ENCODE measurements at places on chromosomes 5 and 9. TPM values are rescaled to one million over a fixed set of nuclear protein-coding genes. Genes with fewer than 3 reads are reported as not detected.
A peak's percentile ranks its signal among the peaks of the same experiment; 100 is the strongest.

DNA sequence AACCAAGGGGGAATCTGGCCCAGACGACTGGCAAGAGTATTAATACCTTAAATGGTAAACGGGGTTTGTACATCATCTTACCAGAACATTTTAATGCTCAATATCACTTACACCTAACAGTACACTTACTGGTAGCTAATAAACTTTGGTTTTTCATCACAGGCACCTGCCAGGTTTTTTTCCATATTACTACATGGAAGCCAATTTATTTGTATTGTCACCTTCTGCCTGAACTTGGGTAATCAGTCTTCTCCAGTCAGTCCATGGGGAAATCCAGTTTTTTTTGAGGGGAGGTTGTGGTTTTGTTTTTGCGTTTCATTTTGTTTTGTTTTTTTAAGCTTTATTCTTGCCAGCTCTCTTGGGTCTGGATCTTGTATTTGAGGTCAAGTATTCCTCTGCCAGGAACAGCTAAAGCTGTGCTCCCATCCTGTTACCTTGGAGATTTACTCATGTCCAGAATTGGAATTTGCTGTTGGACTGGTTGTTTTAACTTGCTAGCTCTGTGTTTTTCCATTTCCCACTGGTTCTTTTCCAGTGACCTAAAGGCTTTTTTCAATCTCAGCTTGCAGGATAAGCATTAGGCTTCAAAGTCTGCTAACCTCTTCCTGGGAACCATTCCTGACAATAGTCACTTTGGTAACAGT is 11.1 kb upstream of the NADK2 start:
- no peak overlapping the region for H3K27ac ChIP-seq
- peaks cover 10% of the 10 kb centered on the region for H3K4me1 ChIP-seq
- no peak overlapping the region for H3K4me3 ChIP-seq
- H3K36me3 ChIP-seq, result no peaks in the 10 kb centered on the region

DNA sequence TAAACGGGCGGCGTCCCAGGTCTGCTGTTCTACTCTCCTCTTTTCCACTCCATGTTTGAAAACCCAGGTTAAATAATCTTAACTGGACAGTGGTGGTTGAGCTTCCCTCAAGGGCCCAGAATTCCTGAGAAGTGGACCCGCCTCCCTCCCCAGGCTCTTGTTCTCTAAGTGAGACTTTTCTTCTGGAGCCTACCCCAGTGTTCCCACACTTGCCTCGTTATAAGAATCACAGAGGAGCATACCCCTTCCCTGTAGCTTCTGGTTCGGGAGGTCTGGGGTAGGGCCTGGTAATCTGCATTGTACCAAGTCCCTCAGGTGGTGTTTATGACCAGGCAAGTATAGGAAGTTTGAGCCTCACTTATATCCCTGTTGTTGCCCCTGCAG is 12.0 kb downstream of the PSD2 start:
- H3K27me3 ChIP-seq, result no peaks in the 10 kb centered on the region
- H3K27ac ChIP-seq, result no peak overlapping the region
- H3K36me3 ChIP-seq, result no peaks in the 10 kb centered on the region
- H3K4me3 ChIP-seq, result no peak overlapping the region

ASB6 gene
- total RNA-seq, result 21.4 TPM

GRCh38 chr9:14135421-14135820 is 178.5 kb downstream of the NFIB start:
- no peaks in the 10 kb centered on the region for H3K4me1 ChIP-seq
- no peak for DNase-seq
- H3K4me3 ChIP-seq, result no peak overlapping the region
- H3K27ac ChIP-seq, result no peak overlapping the region
- no peaks in the 10 kb centered on the region for H3K36me3 ChIP-seq
- no peaks in the 10 kb centered on the region for H3K27me3 ChIP-seq

DNA sequence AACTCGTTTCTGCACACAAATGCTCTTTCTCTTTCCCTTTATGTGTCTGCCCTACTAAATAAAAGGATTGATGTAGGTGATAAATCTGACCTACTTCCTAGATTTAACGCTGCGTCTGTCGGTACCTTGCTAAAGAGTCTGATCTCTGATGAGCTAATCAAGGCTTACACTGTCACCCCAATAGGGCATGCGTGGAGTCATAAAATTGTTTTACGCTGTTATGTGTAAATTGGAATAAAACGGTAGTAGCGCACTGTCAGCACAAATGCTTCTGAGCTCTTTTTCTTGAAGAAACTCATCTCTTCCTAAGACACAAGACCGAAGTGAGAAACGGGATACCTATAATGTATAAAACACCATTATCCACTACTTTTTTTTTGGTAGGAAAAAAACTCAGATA is 2106.3 kb upstream of the WWC1 start:
- no peak overlapping the region for H3K4me3 ChIP-seq
- no peak for DNase-seq
- H3K27ac ChIP-seq, result no peak overlapping the region
- no peaks in the 10 kb centered on the region for H3K4me1 ChIP-seq
- H3K27me3 ChIP-seq, result no peaks in the 10 kb centered on the region

GRCh38 chr9:14692470-14693250 is 572 bp downstream of the ZDHHC21 start:
- DNase-seq, result no peak
- H3K36me3 ChIP-seq, result no peaks in the 10 kb centered on the region
- H3K27me3 ChIP-seq, result no peaks in the 10 kb centered on the region
- peak overlapping the region; percentile 92 for H3K4me3 ChIP-seq
- peaks cover 10% of the 10 kb centered on the region for H3K4me1 ChIP-seq
- H3K27ac ChIP-seq, result peak overlapping the region; percentile 78

- no peak overlapping the region for H3K4me3 ChIP-seq
- H3K27me3 ChIP-seq, result no peaks in the 10 kb centered on the region
- H3K36me3 ChIP-seq, result no peaks in the 10 kb centered on the region
- no peaks in the 10 kb centered on the region for H3K4me1 ChIP-seq
Measured at GRCh38 chr9:76772686-76773445, 8.6 kb downstream of the PCA3 start.

DNA sequence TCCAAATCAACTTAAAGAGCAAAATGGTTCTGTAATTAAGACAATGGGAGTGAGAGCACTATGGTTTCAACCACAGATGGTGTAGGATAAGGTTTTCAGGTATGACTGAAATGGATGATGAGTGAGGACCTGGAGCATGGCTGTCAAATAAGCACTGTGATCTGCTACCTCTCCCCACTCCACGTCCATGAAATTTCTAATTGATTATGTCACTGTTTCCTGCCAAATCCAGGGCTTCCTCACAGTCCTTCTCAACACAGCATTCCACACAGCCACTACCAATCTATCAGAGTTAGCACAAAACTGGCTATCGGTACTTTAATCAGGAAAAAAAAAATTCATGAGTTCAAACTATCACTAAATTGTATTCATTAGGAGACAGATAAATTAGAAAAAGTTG is 420.4 kb upstream of the WWC1 start:
- H3K27me3 ChIP-seq, result no peaks in the 10 kb centered on the region
- no peak for DNase-seq
- no peak overlapping the region for H3K4me3 ChIP-seq
- no peaks in the 10 kb centered on the region for H3K36me3 ChIP-seq
- H3K27ac ChIP-seq, result peak overlapping the region; percentile 20

DNA sequence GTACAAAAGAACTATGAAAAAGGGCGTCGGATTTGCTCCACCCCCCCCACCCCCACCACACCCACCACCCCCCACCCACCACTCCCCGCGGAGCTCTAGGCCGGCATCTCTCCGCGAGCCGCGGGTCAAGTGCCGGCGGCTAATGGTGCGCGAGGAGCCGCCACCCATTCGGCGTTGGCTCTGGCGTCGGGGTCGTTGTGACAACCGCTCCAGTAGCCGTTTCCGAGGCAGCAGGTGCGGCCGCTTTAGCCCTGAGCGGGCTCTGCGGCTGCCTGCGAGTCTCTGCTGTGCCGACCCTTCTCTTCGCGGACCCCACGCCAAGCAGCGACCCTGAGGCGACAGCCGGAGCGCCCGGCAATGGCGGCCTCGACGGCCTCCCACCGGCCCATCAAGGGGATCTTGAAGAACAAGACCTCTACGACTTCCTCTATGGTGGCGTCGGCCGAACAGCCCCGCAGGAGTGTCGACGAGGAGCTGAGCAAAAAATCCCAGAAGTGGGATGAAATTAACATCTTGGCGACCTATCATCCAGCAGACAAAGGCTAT is at the start of gene PPP1R2B:
Gene PPP1R2B, plus strand, starts transcription at position 90 of the 546 bp plus-strand sequence. Its CDS starts 268 bp downstream, at position 358.
- H3K4me1 ChIP-seq, result no peaks in the 10 kb centered on the region
- no peak within 1 kb of the TSS for H3K27ac ChIP-seq
- H3K36me3 ChIP-seq, result no peaks in the 10 kb centered on the region
- no peak within 1 kb of the TSS for H3K4me3 ChIP-seq

- peak overlapping the region; percentile 1 for H3K27ac ChIP-seq
- H3K4me1 ChIP-seq, result peaks cover 50% of the 10 kb centered on the region
- no peaks in the 10 kb centered on the region for H3K27me3 ChIP-seq
- DNase-seq, result peak; percentile 18
Measured at GRCh38 chr5:4023091-4023752, 427.6 kb downstream of the IRX1 start.

DNA sequence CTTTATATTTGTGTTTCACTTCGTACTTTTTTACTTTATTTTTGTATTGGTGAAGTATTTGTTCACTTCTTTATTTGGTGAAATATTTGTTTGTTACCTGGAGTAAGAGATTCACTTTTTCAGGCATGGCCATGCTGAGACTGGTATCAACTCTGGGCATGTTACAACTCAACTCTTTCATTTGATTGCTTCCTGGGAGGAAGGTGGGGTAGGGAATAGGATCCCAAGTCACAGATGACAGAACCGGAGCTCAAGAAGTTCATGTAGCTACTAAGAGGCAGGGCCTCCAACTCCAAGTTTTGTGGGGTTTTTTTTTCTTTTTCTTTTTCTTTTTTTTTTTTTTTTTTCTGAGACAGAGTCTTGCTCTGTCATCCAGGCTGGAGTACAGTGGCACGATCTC is 6.1 kb upstream of the ADGRD2 start:
- no peak overlapping the region for H3K27ac ChIP-seq
- no peak overlapping the region for H3K4me3 ChIP-seq
- no peaks in the 10 kb centered on the region for H3K4me1 ChIP-seq
- no peaks in the 10 kb centered on the region for H3K27me3 ChIP-seq
- DNase-seq, result no peak

BTNL9 gene
- 52.7 TPM for total RNA-seq

GRCh38 chr9:546797-547223 is 294.7 kb upstream of the DMRT1 start:
- DNase-seq, result peak; percentile 50
- no peaks in the 10 kb centered on the region for H3K27me3 ChIP-seq
- H3K4me3 ChIP-seq, result no peak overlapping the region
- H3K27ac ChIP-seq, result peak overlapping the region; percentile 72

NXNL2 gene
- 4.6 TPM for total RNA-seq

DNA sequence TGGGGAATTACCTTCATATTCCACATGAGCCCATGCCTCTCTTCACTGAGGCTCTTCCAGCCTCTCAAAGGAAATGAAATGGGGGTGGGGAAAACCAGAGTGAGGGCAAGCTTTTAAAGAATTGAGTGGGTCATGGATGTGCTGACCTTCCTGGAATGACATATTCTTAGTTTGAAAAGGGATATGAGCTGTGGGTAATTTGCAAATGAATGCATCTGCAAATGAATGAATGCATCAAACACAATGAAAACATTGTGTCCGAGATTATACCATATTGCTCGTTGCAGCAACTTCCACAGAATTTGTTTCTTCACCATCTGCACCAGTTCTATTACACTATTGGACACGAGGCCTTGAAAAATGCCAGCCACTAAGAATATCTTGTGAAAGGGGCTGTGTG is 198.6 kb upstream of the CDH6 start:
- no peak overlapping the region for H3K4me3 ChIP-seq
- DNase-seq, result no peak
- no peaks in the 10 kb centered on the region for H3K36me3 ChIP-seq
- no peaks in the 10 kb centered on the region for H3K4me1 ChIP-seq

GRCh38 chr9:122360891-122361290 is 9.9 kb upstream of the PTGS1 start:
- no peaks in the 10 kb centered on the region for H3K36me3 ChIP-seq
- DNase-seq, result no peak
- H3K27me3 ChIP-seq, result no peaks in the 10 kb centered on the region
- no peaks in the 10 kb centered on the region for H3K4me1 ChIP-seq

Data from tibial nerve (tissue), 4 donors.